ENCODE measurements at places on chromosomes 12 and 14.

DNA sequence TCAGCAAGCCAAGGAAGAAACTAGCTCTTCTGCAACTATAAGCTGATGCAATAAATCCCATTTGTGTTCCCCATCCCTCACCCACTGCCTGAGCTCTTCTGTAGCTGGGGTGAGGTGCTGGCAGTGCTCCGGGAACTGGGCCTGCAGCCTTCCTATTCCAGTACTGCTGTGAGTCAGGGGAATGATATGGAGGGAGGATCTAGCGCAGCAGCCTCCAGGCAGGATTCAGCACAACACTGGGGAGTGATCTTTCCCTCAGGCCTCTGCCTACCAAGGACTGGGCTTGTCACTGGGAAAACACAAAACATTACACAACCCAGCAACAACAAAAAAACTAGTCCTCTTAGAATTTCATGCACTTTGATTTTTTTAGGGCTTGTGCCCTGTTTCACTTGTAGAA lies 58.7 kb downstream of the ST8SIA1 start:
- peaks cover 31% of the 10 kb centered on the region for H3K27me3 ChIP-seq
- H3K4me1 ChIP-seq, result no peaks in the 10 kb centered on the region
- no peak overlapping the region for H3K27ac ChIP-seq
- H3K4me3 ChIP-seq, result no peak overlapping the region
- no peaks in the 10 kb centered on the region for H3K36me3 ChIP-seq

- H3K4me1 ChIP-seq, result no peaks in the 10 kb centered on the region
- no peaks in the 10 kb centered on the region for H3K27me3 ChIP-seq
- no peak for DNase-seq
- H3K36me3 ChIP-seq, result no peaks in the 10 kb centered on the region
These were observed 266.4 kb downstream of the KCNH5 start for GRCh38 chr14:62778852-62779251.

DNA sequence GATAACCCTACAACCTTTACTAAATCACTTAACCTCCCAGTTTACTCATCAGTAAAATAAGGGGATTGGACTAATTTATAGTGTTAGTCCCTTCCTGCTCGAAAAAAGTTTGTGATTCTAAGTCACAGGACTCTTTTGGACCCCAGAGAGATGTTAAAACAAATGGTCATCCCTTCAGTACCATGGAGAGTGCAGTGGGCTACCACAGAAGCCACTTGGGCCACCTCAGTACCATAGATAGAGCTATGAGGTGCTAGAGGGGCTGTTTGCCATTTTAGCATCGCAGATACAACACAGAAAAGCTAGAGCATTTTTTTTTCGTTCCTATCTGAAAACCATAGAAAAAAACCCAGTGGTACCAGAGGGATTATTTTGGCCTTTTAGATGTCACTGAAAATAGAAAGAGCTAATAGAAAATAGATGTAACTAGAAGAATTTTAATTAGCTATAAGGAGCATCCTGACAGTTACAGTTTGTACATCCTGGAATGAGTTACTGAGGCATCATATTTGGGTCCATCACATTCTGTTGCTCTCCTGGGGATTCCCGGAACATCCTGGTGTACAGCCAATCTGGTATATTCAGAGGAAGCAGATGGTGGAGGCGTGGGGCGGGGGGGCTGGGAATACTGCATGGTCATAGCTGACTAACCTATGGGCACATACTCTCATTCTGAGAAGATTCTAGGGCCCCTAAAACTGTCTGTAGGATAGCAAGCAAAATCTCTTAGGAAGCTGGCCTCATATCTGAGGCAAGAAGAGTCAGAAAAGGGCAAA lies 2.8 kb downstream of the ZNF219 start:
- H3K27me3 ChIP-seq, result no peaks in the 10 kb centered on the region
- no peak for DNase-seq
- no peak overlapping the region for H3K27ac ChIP-seq
- H3K4me1 ChIP-seq, result peaks cover 12% of the 10 kb centered on the region
- H3K4me3 ChIP-seq, result no peak overlapping the region
- H3K36me3 ChIP-seq, result peaks cover 42% of the 10 kb centered on the region

DNA sequence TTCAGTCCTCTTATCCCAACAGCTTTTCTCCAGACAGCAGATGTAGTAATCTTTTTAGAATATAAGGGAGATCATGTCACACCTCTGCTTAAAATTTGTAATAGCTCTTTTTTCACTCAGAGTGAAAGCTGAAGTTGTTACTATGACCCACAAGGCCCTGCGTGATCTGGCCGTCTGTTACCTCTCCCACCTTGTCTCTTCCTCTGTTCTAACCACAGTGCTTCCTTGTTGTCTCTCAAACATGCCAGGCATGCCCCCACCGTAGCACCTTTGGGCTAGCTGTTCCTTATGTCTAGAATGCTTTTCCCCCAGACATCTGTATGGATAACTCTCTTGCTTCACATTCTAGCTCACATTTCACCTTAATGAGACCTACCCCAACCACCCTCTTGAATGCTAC lies 6.5 kb downstream of the NECAP1 start:
- H3K27ac ChIP-seq, result no peak overlapping the region
- peaks cover 11% of the 10 kb centered on the region for H3K4me1 ChIP-seq
- no peak for DNase-seq
- peaks cover 14% of the 10 kb centered on the region for H3K36me3 ChIP-seq
- no peaks in the 10 kb centered on the region for H3K27me3 ChIP-seq
- no peak overlapping the region for H3K4me3 ChIP-seq

DNA sequence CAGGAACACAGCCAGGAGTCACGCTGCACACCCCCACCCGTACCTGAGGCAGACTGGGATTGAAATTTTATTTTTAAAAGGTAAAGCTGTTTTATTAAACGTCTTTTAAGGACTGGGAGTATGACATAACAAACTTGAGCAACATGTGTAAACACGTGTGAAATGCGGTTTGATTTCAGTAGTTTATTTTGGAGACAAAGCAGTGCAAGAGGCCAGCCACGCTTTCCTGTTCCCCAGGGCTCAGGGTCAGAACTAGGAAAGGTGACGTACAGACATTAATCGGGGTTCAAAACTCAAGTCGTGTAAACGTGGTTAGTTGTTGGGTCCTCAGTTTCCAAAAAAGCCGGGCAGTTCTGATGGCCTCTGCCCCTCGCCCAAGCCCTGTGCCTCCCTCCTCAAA lies 16.7 kb downstream of the CHGA start:
- no peak overlapping the region for H3K27ac ChIP-seq
- no peaks in the 10 kb centered on the region for H3K27me3 ChIP-seq
- peaks cover 28% of the 10 kb centered on the region for H3K36me3 ChIP-seq
- DNase-seq, result no peak

DNA sequence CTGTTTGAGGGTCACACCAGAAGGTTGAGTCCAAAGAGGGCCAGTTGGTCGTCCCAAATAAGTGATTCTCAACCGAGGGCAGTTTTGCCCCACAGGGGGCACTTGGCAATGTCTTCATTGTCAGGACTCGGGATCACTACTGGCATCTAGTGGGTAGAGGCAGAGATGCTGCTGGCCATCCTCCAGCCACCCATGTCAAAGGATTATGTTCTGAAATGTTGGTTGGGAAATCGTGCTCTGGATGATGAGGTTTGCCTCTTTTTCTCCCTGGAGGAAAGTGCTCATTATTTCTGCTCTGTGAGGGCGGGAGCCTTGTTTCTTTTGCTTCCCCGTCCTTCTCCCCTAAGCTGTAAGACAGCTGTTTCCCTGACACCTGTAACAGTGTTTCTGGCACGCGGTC lies 3.6 kb downstream of the ZNF839 start:
- no peak overlapping the region for H3K4me3 ChIP-seq
- peak; percentile 74 for DNase-seq
- peaks cover 24% of the 10 kb centered on the region for H3K36me3 ChIP-seq
- no peaks in the 10 kb centered on the region for H3K27me3 ChIP-seq
- H3K4me1 ChIP-seq, result peaks cover 11% of the 10 kb centered on the region
- H3K27ac ChIP-seq, result no peak overlapping the region

GRCh38 chr12:91098941-91099340 lies 12.4 kb downstream of the LUM start:
- no peak overlapping the region for H3K4me3 ChIP-seq
- H3K27me3 ChIP-seq, result no peaks in the 10 kb centered on the region
- peak overlapping the region; percentile 65 for H3K27ac ChIP-seq
- H3K4me1 ChIP-seq, result peaks cover 26% of the 10 kb centered on the region
